ENCODE measurements at places on chromosomes 2 and 18.

GRCh38 chr2:191150230-191150599, 579 bp downstream of the STAT4 start:
- DNase-seq, result no peak

GRCh38 chr18:32851936-32852335, 79.1 kb upstream of the KLHL14 start:
- peak; percentile 35 for DNase-seq

- DNase-seq, result no peak
Observed at GRCh38 chr2:47266939-47267710, 112.0 kb upstream of the STPG4 start.

- DNase-seq, result no peak
Observed at GRCh38 chr2:53840580-53840979, 19.2 kb downstream of the GPR75 start.

DNA sequence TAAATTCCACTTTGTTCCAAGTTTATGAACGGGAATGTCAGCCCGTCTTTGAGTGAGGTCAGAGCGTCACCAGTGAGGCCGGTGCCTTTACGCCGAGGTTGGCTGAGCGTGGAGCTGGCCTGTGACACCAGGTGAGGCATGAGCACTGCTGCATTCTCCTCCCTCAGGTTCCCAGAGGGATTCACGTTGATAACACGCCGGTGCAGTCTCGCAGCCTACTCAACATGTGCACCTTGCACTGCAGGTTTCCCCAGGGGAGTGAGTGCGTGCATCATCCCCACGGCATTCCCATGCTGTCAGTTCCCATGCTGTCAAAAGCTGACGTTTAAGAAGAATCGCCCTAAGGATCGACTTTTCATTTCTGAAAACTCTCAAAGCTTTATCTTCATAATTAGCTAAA, 213.3 kb downstream of the LDLRAD4 start:
- no peak for DNase-seq
